ENCODE measurements at places on chromosomes 4 and X.

- no peak for DNase-seq
Measured at GRCh38 chrX:128884430-128884829, 638.9 kb downstream of the SMARCA1 start.

DNA sequence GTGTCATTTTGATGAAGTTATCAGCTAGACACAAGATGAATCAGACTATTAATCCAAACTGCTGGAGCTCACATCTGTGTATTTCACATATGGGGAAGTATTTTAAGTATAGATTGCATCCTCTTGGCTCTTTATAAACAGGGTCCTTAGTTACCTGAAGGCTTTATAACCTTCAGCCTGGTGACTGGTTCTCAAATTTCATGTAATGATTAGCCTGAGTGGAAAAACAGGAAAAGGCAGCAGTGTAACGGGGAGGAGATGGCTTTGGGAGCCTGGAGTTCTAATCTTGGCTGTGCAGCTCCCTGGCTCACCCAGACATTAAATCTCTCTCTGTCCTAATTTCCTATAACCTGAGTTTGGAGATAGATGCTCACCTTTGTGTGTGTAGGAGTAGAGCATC is 103.8 kb upstream of the HPF1 start:
- no peak for DNase-seq

DNA sequence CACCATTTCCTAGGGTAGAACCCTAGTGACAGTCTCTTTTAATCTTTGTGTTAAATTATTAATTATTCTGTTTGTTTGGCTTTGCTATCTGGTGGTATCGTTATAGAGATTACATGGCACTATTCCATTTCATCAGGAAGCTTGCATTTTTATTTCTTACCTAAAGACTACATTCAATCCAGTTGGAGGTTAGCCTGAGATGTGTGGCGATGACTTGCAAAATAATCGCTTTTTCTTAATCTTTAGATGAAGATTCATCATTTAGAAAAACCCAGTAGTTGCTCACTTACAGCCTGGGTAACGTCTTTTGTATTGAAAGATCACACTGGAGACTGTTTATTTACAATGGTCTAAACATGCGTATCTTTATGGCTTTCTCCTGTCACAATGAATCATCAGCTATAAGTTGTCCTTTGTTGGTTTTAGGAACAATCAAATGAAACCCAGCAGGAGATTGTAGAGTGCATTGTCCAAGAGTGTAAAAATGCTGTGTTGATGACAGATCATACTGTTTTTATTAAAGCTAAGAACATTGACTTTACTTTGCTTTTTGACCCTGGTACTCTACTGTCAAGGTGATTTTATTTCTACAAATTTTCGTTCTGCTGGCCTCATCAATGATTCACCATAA is 281.7 kb upstream of the PITX2 start:
- DNase-seq: peak; percentile 54

GRCh38 chrX:147476008-147476407 is 435.7 kb upstream of the FMR1 start:
- peak; percentile 45 for DNase-seq

DNA sequence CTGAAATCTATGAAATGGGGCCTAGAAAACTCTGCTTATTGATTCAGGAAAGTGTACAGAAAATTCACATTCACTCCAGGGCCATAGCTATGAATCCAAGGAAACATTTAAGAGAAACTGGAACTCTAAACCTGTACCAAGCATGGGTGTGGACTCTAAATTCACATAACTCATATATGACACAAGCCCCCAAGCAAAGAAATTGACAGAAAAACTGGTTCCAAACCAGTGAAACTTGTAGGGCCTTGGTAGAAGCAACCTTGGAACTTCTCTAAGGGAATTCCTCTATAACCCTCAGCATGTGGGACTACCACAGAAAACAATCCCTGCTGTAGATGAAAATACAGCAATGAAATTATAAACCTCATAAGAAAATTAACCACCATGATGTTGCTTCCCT is 106.6 kb upstream of the NRK start:
- DNase-seq: no peak

DNA sequence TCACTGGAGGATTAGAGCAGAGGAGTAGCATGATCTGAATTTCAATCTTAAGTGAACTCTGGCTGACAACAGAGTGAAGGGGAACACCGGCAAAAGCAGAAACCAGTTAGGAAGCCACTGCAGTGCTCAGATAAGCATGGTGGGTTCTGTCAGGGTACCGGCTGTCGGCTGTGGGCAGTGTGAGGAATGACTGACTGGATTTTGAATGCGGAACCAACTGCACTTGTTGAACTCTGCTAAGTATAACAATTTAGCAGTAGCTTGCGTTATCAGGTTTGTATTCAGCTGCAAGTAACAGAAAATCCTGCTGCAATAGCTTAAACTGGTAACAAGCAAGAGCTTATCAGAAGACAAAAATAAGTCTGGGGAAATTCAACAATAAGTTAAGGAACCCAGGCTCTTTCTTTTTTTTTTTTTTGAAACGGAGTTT is 5.2 kb downstream of the HTT start:
- no peak for DNase-seq

- no peak for DNase-seq
Measured at GRCh38 chr4:59122626-59123025, 2012.4 kb upstream of the IGFBP7 start.

All from HEK293T (cell line).